ENCODE measurements at places on chromosomes 7 and 10. TPM values are rescaled to one million over a fixed set of nuclear protein-coding genes. Genes with fewer than 3 reads are reported as not detected.

- no peak for DNase-seq
These were observed 141.1 kb upstream of the ASAH2 start for GRCh38 chr10:50392426-50392825.

GRCh38 chr7:50206453-50207250 is 97.9 kb upstream of the IKZF1 start:
- DNase-seq = no peak

- DNase-seq = no peak
These were observed 181.1 kb downstream of the PLCE1 start for GRCh38 chr10:94174838-94175237.

GRCh38 chr10:42987121-42987541 is 89.7 kb upstream of the RET start:
- DNase-seq = no peak

CYP3A7 gene
- 0.59 TPM for polyA plus RNA-seq

GRCh38 chr10:3756360-3756740 is 28.7 kb downstream of the KLF6 start:
- no peak for DNase-seq

GRCh38 chr7:12053561-12053960 is 157.5 kb upstream of the TMEM106B start:
- no peak for DNase-seq

- DNase-seq = no peak
These were observed 166.8 kb upstream of the HABP2 start for GRCh38 chr10:113386005-113386404.

- no peak for DNase-seq
These were observed 32.9 kb upstream of the BHLHA15 start for GRCh38 chr7:98178321-98178720.

DNA sequence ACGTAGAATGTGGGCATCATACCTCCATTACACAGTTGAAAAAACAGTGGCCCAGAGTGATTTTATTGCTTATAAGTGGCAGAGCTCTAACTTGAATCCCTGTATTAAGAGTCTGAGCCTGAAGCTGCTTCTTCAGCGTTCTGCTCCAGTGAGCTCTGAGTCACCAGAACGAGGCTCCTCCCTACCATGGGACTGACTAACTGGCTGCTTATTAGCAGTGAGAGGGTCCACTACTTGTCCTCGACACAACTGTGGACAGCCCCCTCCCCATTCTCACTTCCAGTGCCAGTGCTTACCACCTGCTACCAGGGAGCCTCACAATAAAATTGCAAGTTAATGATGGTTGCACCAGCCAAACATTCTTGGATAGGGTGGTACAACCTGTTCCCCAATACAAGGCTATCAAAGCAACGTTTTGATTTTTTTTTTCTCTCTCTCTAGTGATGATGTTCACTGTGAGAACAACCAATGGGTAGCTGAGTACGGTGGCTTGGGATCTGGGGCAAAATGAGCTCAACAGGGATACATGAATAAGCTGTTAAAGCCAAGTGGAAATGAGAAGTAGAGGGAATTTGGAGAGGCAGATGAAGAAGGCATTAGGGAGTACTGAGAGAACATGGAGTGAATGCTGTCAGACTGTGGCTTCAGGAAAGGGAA is 2.7 kb upstream of the NRG3 start:
- DNase-seq = no peak

GPR85 gene
- polyA plus RNA-seq = 2.3 TPM

DNA sequence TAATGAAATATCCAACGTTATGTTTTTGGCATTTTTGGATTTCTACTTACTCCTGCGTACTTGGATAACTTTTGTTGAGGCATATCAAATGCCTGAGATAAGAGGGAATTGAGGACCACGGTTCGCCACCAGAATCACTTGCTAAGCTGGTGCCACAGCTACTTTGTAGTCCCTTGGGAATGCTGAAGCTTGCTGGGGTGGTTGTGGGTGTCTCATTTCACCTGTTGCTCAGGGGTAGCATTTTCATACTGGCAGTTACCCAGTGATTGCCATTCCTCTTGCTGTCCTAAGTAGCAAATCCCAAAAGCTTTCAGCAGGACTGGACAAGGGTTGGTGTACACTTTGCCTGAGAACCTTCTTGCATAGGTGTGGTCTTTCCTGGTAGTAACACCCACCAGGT is 75.2 kb downstream of the CREB5 start:
- DNase-seq = no peak

- DNase-seq = no peak
These were observed at the start of gene ADAM8 for GRCh38 chr10:133276435-133277201. Gene ADAM8, minus strand, starts transcription at chr10:133276868. Its CDS starts 51 bp downstream, at chr10:133276817.

DNA sequence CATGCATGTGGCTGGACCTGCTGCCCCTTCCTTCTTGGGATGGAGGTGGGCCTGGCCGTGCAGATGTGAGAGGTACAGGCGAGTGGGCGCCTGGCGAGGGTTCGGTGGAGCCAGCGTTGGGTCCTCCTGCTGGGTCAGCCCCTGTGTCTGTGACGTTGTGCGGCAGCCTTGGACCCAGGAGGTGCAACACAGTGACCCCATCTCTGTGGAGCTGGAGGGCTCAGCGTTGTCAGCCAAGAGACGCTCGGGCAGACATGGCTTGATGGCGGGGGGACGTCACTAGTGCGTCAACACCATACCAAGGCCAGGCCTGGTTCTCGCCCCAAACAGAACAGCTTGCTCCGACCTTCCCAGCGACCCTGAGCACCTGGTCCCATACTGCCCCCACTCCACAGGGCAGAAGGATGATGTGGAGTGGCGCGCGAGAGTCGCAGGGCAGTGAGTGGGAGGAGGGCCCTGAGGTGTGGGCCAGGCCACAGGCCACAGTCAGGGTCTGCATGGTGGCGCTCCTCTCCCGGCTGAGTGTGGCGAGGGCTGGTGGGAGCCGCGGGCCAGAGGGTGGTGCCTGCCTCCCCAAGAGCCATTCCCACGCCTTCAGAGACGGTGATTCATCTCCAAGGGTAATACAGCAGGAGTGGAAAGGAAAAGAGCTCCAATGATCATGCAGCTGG is 184.4 kb downstream of the DNAJB6 start:
- no peak for DNase-seq

DNA sequence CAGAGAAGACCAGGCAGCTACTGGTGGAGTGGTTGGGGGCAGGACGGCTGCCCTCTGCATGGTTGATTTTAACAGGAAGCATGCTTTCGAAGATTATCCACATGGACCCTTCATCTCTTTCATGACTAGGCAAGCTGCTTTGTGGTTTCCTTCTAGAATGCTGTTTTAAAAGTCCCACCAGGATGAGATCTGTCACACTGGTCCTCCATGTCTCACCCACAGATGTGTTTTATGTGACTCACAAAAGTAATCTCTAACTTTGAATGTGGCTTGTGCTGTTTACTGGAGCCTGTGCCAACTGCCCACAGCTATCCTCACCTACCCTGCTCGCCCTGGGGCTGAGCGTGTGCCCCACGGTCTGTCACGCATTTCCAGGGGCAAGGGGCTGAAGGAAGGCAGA is 188.8 kb downstream of the GFRA1 start:
- no peak for DNase-seq

VWC2 gene
- polyA plus RNA-seq = 0.14 TPM

DNA sequence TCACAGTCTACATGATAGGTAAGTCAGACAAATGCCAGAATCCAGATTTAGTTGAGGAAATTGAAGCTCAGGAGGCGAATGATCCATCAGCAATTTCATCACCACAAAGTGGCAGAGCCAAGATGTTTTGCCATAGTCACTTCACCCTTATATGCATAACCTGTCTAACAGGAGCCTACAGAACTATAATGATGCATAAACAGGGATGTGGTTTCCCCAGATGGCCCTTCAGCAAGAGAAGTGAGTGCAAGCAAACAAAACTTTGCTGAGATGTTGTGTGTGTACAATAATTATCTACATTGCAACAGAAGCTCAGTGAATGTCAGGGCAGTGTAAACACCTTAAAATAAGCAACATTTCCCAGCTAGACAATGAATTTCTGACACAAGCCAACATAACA is 28.6 kb downstream of the PON3 start:
- no peak for DNase-seq

CCL24 gene
- polyA plus RNA-seq = not detected

- DNase-seq = no peak
These were observed 104.5 kb downstream of the TNS3 start for GRCh38 chr7:47477191-47478016.

SPAG6 gene
- 3.1 TPM for polyA plus RNA-seq

SSC4D gene
- polyA plus RNA-seq = 1.0 TPM

DNA sequence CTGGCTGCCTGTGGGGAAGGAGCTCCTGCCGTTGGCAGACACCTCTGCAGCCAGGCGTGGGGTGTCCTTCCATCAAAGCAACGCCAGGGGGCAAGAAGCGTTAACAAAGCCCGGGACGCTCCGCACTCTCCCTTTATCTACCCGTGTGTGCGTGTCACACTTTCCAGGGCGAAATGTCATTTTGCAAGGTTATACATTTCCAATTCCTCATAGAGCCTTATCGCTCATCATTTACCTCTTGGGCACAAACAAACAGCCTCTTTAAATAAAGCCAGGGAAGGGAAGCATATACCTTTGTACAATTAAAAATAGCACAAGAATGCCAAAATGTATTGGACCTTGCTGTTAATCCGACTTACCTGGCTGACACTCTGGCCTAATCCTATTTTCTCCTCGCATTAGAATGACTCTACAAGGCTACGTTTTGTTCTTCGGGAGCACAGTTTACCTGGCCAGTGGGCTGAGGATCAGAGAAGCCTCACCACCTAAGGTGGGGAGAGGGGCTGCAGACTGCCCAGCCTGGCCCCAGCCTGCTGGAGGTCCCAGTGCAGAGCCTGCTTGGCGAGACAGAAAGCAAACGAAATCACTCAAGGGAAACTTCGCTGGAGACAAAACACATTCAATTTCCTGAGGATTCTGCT is 77.6 kb upstream of the EN2 start:
- peak; percentile 72 for DNase-seq

DNA sequence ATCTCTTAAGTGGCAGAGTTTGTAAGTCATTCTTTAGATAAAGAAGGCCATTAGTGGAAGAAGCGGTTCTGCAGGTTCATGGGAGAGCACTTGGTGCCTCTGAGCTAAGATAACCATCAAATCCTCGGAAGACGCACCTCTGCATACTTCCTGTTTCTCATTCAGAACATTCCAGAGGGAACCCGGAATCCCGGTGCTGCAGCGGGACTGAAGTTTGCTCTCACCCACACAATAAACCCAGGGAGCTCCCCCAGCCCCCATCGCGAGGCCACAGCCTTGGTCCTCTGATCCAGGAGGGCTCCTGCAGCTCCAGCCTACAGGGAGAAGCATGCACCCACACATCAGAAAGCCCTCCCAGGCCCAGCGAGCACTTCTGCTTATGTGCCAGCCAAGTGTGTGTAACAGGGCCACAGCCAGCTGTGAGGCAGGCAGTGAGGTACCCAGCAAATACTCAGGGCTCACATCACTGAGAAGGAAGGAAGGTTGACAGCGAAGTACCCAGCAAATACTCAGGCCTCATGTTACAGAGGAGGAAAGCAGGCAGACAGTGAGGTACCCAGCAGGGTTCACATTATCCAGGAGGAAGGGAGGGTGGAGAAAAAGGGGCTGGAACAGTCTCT is 142.4 kb downstream of the DIP2C start:
- no peak for DNase-seq

GRCh38 chr10:52316001-52316400 is 1.9 kb downstream of the DKK1 start:
- DNase-seq = no peak

DNA sequence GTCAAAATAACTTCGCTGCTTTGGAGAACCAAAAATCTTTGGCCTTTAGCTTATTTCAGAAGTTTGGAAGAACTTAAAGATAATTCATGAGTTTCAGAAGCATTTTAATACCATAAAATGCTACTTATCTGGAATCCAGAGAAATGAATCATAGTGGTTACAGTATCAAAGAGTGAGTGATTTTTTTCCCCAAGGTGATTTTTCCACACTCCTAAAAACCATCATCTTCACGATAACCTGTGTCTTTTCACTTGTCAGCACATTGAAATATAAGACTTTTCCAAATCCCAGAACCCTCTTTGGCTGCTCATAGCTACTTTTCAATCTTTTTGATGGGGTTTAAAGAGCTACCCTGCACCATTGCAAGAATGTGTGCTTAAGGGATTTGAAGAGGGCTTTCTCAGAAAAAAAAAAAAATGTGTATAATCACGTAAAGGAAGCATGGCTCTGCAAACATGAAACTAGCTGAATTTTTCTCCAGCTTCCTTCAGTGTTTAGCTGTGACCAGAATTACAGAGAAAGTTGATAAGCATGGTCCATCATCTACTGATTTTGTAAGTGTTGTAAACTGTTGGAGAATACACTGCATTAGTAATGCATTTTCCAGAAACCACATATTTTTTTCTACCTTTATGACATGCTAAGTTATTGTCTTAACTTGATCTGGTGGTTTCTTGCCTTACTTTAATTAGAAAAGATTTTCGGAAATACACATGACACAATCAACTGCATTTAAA is 134.9 kb downstream of the BICC1 start:
- DNase-seq = peak; percentile 59

GRCh38 chr10:89301232-89301631 is 614 bp upstream of the IFIT2 start:
- DNase-seq = no peak

MUC12 gene
- 0.75 TPM for polyA plus RNA-seq

MAGI2 gene
- 5.3 TPM for polyA plus RNA-seq

DNA sequence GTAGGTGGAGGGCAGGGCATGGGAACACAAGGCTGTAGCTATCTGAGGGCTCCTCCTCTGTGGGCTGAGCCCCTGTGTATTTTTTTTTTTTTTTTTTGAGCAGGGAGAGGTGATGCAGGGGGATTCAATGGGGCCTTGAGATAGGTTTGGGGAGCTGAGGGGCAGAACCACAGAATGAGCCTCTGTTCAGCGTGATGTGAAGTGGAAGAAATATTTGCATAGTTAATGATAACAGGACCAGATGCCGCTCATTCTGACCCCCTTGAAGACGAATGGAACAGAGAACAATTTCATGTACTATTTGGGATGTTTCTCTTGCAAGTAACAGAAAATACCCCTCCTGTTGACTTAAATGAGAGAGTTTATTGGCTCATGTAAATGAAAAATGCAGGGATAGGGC is 69.7 kb upstream of the EMX2 start:
- no peak for DNase-seq

DNA sequence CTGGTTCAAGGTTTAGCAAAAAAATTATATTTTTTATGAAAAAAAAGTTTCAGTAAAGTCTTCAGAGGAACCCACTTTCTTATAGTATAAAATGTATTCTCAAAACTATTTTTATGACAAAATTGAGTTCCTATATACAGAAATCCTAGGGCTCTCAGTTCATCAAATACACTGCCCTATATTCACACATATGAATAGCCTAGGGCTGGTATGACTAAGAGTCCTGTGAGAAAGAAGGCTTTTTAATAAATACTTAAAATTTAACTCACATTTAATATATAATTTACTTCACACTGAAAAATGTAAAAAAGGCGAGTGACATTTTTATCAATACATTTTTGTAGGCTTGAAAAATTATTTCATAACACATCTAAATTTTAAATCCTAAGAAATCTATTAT is 16.6 kb downstream of the CHCHD3 start:
- DNase-seq = no peak

GRCh38 chr10:129955601-129956285 is 8.3 kb downstream of the EBF3 start:
- peak; percentile 72 for DNase-seq

DNA sequence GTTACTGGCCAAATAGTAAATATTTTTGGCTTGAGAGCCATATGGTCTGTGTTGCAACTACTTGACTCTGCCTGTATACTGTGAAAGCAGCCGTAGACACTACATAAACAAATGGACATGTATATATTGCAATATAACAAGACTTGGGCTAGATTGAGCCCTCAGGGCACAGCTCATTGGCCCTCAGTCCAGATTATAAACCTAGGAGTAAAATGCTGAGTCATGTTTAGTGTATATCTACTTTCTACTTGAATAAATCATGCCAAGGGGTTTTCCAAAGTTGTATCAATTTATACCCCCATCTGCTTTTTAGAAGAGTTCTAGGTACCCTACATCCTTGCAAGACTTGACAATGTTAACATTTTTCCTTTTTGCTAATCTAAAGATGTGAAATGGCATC is 27.4 kb upstream of the POU6F2 start:
- DNase-seq = no peak

Measured in muscle of back (tissue), 13 donors.